ENCODE measurements at places on chromosomes 11 and 22. TPM values are rescaled to one million over a fixed set of nuclear protein-coding genes. Genes with fewer than 3 reads are reported as not detected.

GRCh38 chr11:76850815-76851214 is 9.9 kb upstream of the ACER3 start:
- DNase-seq = no peak

DNA sequence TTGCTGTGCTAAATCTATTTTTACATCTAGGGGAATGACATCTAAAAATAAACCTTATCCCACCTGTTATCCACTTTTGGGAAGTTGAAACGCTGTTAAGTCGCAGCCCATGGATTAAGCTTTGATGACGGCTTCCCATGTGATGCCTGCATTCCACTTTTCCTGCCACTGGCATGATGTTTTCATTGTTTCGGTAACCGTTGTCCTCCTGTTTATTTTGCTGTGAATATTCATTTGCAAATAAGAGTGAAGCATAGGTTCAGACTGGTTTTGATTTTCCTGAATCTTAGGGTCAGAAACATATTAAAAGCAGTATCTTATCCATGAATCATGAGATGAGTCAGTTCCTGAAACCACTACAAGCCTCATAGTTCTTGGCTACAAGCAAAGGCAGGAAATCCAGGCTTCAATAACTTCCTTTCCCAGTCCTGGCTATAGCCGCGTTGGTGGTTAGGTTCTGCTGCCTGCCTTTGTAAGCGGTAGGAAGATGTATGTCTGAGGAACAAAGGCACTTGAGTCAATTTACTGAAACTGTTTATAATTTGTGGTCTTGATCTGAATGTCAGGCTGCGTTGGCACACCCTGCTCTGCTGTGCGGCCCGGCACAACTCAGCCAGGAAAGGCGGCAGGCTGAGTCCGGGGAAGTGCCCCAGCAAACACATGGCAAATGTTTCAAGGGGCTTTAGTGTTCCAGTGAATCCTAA is 19.4 kb downstream of the TEAD1 start:
- no peak for DNase-seq

The ART5 gene
- polyA plus RNA-seq = 4.8 TPM

The KCNJ1 gene
- polyA plus RNA-seq = 65.7 TPM

- DNase-seq = no peak
These were observed 125.1 kb downstream of the BCR start for GRCh38 chr22:23305321-23305910.

GRCh38 chr22:32820131-32821119 is 18.9 kb downstream of the TIMP3 start:
- DNase-seq = no peak

DNA sequence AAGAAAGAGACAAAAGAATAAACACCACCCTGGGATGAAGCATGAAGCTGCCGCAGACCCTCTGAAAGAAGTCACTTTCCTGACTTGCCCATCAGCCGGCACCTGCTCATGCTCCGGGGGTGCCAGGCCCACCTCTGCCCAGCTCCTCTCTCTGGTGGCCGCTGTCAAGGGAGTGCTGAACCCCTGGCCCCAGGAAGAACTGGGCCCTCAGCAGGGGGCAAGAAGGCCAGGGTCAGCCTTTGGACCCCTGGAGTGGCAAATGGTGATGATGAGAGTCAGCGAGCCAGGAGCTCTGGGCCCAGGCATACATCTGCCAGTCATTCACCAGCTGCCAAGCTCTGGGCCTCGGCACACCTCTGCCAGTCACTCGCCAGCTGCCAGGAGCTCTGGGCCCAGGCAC is 17.4 kb downstream of the TTLL8 start:
- no peak for DNase-seq

DNA sequence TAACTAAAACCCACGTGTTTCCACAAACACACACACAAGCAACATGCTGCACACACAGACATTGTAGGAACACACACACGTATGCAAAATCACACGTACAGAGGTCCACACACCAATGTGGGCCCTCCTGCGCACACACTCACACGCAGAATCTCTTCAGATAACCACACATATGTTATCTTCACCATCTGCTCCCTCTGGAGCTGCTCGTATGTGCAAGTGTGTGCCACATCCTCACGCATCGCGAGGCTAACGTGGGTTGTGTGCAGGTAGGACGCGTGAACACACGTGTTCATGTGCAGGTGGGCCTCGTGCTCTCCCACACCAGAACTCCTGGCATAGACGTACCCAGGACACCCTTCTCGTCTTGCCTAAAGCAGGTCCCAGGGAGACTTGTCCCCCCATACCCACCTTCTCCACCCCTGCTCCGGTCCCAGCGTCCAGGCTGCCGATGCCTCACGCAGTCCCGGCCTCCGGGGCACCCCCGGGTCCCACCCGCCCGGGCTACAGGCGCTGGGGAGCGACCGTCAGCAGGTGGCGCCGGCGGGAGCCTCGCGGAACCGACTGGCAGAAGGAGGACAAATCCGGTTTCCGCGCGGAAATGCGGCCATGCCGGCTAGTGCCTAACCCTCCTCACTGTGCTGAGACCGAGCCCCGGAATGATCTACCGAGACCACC is 10.3 kb upstream of the IGSF9B start:
- DNase-seq = no peak

The GPHA2 gene
- 3.0 TPM for polyA plus RNA-seq

- peak; percentile 24 for DNase-seq
These were observed 29.9 kb downstream of the SERPIND1 start for GRCh38 chr22:20803696-20804324.

DNA sequence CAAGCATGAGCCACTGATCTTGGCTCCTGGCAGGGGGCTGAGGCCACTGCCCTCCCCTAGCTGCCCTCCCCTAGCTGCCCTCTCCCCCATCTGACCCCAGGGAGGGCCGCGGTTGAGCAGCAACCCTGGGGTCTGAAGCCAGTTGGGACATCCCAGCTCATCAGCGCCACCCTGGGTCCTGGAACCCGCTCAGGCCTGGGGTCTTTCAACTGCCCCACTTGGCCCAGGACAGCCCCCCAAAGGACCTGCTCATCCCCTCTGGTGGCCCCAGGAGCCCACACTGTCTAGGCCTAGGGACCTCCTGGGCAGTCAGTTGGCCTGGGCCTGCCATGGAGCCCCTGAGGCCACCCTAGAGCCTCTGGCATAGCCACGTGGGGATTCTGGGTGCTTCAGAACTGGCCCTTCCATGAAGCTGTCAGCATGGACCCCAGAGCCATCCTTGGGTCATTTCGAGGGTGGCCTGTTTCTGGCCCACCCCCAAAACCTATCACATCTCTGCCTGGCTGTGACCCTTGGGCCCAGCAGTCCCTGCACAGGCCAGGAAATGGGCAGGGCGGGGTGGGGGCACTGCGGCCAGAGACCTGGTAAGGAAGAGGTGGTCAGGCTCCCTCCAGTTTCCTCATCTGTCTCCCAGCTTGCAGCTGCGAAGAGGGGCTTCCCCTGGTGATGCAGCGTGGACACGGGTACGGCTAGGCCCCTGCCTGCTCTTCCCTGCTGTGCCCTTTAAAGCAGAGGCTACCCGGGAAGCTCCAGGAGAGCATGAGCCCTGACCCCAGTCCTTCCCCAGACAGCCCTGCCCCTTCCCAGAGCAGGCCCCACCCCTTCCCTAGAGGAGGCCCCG is 37.9 kb downstream of the MUC2 start:
- no peak for DNase-seq

The CARNS1 gene
- polyA plus RNA-seq = 2.0 TPM

The OVOL1 gene
- polyA plus RNA-seq = 9.6 TPM

The CCDC157 gene
- polyA plus RNA-seq = 6.9 TPM

The PTPRCAP gene
- polyA plus RNA-seq = 3.5 TPM

DNA sequence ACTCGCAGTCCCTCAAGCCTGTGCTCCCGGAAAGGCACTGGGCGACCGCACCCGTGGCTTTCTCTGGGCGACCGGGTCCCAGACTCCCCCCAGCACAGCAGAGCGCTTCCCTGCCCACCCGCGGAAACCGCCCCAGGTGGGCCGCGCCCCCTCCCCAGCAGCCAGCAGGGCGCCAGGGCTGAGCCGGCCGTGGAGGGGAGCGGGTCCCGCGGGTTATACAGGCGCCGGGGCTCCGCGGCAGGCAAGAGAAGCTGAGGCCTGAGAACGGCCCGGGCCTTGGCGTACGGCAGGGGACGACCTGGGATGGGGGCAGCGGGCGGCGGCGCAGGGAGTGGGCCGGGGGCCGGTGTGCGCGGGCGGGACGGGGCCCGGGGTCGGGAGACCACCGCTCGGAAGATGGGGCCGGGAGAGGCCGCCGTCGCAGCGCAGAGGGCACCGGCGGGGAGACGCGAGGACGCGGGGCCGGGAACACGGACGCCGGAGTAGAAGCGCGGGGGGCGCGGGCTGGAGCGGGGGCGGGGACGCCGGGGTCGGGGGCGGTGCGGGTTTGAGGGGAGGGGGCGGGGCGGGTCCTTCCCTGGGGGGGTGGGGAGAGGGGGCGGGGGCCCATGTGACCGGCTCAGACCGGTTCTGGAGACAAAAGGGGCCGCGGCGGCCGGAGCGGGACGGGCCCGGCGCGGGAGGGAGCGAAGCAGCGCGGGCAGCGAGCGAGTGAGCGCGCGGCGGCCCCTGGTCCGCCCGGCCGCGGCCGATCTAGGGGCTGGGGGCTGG is at the start of gene MDK:
MDK (plus strand) TSS at position 622 of the 771 bp plus-strand sequence. CDS start 389 bp downstream, outside the sequence.
- no peak for DNase-seq

The ACTN3 gene
- 0.56 TPM for polyA plus RNA-seq

The ANO9 gene
- polyA plus RNA-seq = 10.3 TPM

- DNase-seq = no peak
These were observed 417.8 kb upstream of the CCDC179 start for GRCh38 chr11:23278121-23278520.

DNA sequence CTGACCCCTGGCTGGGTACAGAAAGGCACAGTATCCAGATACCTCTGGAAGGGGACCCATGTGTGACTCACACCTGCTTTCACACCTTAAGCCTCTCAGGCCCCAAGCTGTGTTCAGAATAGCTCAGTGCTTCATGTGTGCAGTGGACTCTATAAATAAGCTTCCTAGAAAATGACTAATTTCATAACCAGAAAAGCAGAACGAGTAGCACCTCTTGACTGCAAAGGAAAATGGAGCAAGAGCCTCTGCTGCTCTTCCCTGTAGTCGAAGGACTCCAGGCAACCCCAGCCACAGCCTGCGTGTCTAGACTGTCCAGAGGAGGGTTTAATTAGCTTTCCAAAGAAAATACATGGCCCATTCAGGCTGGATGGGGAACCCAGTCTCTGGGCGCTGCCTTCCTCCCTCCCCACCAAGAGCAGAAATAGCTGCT is 23.1 kb downstream of the PTPN5 start:
- no peak for DNase-seq

The TMPRSS4 gene
- polyA plus RNA-seq = 25.6 TPM

DNA sequence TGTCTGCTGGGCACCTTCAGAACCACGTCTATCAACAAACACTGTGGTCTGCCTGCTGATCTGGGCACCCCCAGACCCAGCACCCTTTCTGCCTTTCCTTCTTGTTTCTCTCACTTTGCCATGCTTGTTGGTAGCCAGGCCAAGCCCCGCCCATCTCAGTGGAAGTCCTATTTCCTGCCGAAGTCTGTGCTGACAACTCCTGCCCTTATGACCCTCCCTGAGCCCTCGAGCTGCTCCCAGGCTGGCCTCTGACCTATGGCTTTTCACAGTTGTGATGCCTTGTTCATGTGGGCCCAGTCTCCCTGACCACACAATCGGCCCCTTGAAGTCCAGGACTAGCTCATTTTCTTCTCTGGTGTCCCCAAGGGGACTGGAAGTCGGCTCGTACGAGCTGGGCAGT is 132.1 kb downstream of the DSCAML1 start:
- DNase-seq = no peak

The ALG8 gene
- 68.1 TPM for polyA plus RNA-seq

Data from renal cortex interstitium (tissue), 15 donors.